Thyroid gland (tissue), 4 donors: ENCODE measurements at places on chromosomes 6 and 20. TPM values are rescaled to one million over a fixed set of nuclear protein-coding genes. Genes with fewer than 3 reads are reported as not detected.

DNA sequence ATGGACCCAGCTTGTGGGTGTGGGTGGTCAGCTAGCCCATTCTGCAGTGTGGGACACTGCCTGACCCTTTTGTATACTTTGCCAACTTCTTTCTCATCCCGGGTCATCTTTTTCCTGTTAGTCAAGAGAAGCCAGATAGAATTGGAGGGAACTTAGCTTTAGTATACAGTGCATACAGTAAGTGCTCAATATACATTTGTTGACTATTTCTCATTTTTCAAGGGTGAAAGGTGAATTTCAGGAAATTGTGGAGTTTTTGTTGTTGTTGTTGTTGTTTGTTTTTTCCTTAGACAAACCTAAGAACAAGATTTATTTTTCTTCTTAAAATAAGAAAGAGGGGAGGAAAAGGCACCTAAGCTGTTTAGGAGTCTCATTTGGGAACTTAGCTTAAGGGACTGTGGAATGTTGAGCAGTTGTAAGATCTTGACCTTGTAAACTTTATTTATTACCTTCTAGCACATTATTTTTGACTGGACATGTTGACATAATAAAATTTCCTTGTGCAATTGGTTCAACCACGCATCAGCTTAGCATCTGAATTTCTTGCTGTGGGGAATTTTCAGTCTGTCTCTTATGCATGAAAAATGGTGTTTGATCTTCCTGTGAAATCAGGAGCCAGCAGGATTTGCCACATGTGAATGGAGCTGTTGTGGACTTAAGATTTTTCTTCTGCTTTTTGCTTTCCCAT is 113.6 kb downstream of the ARID1B start:
- H3K36me3 ChIP-seq, result no peaks in the 10 kb centered on the region
- peaks cover 26% of the 10 kb centered on the region for H3K4me1 ChIP-seq
- DNase-seq, result no peak
- H3K4me3 ChIP-seq, result no peak overlapping the region

- DNase-seq, result no peak
- no peaks in the 10 kb centered on the region for H3K36me3 ChIP-seq
- no peaks in the 10 kb centered on the region for H3K27me3 ChIP-seq
- peaks cover 9% of the 10 kb centered on the region for H3K4me1 ChIP-seq
- no peak overlapping the region for H3K4me3 ChIP-seq
Measured at GRCh38 chr6:129696843-129697242, 13.1 kb downstream of the ARHGAP18 start.

GRCh38 chr20:57249772-57250171 is 16.7 kb downstream of the BMP7 start:
- DNase-seq, result no peak
- peaks cover 60% of the 10 kb centered on the region for H3K4me1 ChIP-seq
- H3K27ac ChIP-seq, result peak overlapping the region; percentile 97
- H3K36me3 ChIP-seq, result no peaks in the 10 kb centered on the region
- no peaks in the 10 kb centered on the region for H3K27me3 ChIP-seq
- no peak overlapping the region for H3K4me3 ChIP-seq

- H3K27me3 ChIP-seq, result no peaks in the 10 kb centered on the region
- DNase-seq, result no peak
- H3K4me1 ChIP-seq, result no peaks in the 10 kb centered on the region
- H3K36me3 ChIP-seq, result no peaks in the 10 kb centered on the region
Measured at GRCh38 chr6:138726066-138726756, 47.4 kb upstream of the CCDC28A start.

DNA sequence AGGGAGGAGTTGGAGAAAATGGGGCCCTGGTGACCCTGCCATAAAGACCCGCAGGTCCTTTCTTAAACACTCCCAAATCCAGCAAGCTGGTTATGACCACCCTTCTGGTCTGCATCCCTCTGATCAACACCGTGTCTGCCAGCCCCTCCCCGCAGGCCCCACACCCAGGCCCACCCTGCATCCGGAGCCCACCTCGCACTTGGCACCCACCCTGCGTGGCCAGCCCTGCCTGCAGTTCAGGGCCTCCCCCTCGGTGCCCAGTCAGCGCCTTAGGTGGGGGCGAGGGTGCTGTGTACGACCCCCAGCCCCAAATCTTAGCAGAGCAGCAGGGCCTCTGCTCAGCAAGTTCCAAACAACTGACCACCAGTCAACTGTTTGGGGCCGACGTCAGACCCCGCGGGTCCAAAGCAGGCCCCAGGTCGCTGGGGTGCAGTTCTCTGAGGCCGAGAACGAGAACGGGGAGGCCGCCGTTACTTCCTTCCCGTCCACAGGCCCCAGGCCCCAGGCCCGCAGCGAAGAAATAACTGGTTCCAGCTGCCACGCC is 1.2 kb downstream of the ACSS1 start:
- peak overlapping the region; percentile 96 for H3K27ac ChIP-seq
- peaks cover 60% of the 10 kb centered on the region for H3K4me1 ChIP-seq
- H3K27me3 ChIP-seq, result no peaks in the 10 kb centered on the region
- no peaks in the 10 kb centered on the region for H3K36me3 ChIP-seq

GRCh38 chr20:49559411-49560081 is 8.4 kb downstream of the PTGIS start:
- H3K4me3 ChIP-seq, result no peak overlapping the region
- H3K27ac ChIP-seq, result no peak overlapping the region
- no peaks in the 10 kb centered on the region for H3K36me3 ChIP-seq
- no peaks in the 10 kb centered on the region for H3K27me3 ChIP-seq

GRCh38 chr6:73943411-73943810 is 247.4 kb downstream of the CD109 start:
- DNase-seq, result no peak
- H3K27ac ChIP-seq, result no peak overlapping the region
- H3K36me3 ChIP-seq, result no peaks in the 10 kb centered on the region
- H3K4me1 ChIP-seq, result no peaks in the 10 kb centered on the region

- H3K4me3 ChIP-seq, result no peak overlapping the region
- H3K27me3 ChIP-seq, result no peaks in the 10 kb centered on the region
- no peak overlapping the region for H3K27ac ChIP-seq
- no peaks in the 10 kb centered on the region for H3K4me1 ChIP-seq
- peaks cover 10% of the 10 kb centered on the region for H3K36me3 ChIP-seq
Measured at GRCh38 chr6:24659561-24659960, 7.1 kb downstream of the TDP2 start.

Gene SLC12A5
- total RNA-seq, result not detected

Gene B3GAT2
- total RNA-seq, result not detected

Gene SSTR4
- not detected for total RNA-seq
